ENCODE measurements at places on chromosomes 13 and 19. TPM values are rescaled to one million over a fixed set of nuclear protein-coding genes. Genes with fewer than 3 reads are reported as not detected.
A peak's percentile ranks its signal among the peaks of the same experiment; 100 is the strongest.

DNA sequence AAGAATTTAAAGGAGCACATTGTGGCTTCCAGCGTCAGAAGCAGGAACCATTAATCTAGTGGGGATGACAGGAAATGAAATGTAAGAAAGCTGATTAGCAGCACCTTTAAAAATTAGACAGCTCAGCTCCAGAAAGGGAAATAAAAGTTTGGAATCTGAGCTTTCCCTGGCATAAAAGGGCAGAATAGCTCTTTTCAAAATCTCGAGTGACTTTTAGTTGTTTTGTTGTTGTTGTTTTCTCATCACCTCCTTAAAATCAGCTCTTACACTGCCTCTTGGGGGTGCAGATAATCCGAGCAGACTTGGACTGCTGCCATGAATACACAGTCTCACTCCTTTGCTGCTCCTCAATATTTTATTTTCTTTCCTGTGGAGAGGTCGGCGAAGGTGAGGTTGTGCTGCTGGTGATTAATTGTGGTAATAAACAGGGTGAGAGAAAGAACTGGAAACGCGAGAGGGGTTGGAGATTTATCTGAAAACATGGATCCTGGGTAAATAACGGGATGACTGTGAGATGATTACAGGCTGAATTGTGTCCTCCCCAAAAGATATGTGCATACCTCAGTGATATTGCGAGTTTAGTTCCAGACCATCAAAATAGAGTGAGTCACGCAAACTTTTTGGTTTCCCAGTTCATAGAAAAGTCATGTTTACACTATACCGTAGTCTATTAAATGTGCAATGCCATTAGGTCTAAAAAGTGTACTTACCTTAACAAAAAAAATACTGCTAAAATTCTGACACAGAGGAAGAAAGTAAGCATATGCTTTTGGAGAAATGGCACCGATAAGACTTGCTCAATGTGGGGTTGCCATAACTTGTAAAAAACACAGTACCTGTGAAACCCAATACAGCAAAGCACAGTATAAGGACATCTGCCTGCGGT, 787.7 kb downstream of the UQCRFS1 start:
- peak; percentile 32 for DNase-seq

DNA sequence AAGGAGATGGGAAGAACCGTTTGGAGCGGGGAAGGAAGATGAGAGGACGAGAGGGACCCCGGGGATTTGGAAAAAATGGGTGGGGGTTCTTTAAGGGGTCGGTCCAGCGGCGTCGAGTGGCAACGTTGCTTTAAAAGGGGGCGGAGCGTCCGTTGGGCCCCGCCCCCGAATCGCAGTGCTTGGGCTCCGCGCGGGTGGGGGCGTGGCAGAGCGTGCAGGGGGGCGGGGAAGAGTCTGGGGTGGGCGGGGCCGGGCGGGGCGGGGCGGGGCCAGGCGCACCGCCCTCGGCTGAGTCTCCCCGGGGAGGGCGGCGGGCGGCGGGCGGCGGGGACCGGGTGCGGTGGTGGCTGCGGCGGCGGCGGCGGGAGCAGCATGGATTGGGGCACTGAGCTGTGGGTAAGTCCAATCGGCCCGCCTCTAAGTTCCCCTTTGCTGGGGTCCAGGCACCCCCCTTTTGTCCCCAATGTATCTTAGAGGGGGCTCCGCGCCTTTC, at the start of gene TRIP10:
TRIP10 (plus strand) TSS at position 291 of the 493 bp plus-strand sequence; CDS start at position 373, 82 bp downstream.
- DNase-seq = peak; percentile 93

GRCh38 chr13:40780822-40781401, 8.5 kb upstream of the SLC25A15 start:
- DNase-seq = peak; percentile 69

The PROSER1 gene
- total RNA-seq = 31.7 TPM

The CXCL17 gene
- total RNA-seq = not detected
